ENCODE measurements at places on chromosomes 1 and 21.
A peak's percentile ranks its signal among the peaks of the same experiment; 100 is the strongest.

DNA sequence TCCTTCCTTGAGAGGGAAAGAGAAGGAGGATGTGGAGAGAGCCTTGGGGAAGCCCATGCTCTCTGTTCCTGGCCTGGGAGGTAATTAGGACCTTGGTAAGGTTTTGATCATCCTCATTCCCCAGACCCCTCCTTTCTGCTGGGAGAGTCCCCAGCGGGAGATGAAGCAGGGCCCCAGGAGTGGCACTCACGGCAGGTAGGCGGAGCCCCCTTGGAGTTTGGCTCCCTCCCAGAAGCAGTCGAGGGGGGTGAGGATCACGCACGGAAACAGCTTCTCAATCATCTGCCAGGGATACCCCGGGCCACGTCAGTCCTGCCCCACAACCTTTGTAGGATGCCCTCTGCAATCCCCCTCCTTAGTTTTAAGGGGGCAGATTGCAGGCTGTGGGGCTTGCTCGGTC lies 11.5 kb downstream of the PTCH2 start:
- DNase-seq: peak; percentile 39

GRCh38 chr21:25005388-25005787 lies 601.9 kb downstream of the MRPL39 start:
- DNase-seq: no peak

- DNase-seq: no peak
Observed at GRCh38 chr1:92909321-92909720, 51.9 kb downstream of the DIPK1A start.

- DNase-seq: no peak
Observed at GRCh38 chr1:157357111-157357510, 195.2 kb downstream of the FCRL5 start.

GRCh38 chr1:150688763-150689162 lies 8.2 kb downstream of the GOLPH3L start:
- no peak for DNase-seq

DNA sequence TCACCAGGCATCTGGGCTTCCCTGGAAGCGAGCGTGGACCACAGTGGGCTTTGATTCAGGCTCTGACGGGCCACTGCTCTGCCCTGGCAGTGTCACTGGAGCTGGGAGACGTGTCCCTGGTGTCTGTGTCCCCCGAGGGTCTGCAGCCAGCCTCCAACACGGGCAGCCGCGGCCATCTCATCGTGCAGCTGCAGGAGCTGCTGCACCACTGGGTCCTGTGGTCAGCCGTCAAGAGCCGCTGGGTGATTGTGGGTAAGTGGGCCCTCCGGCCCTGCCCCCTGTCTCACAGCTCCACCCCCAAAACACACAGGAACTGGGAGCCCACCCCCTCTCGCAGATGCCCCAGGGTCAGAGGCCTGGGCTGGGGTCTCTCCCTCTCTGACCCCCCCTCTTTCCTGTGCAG lies 40.7 kb downstream of the DISP3 start:
- DNase-seq: no peak

Data from NCI-H1436 (cell line).